Stimulated activated CD4-positive, alpha-beta T cell treated with anti-CD3 and anti-CD28 coated beads, Interleukin-12 subunit alpha, Interleukin-12 subunit beta, amount 100 ng/mL, for 4 hours (primary cell): ENCODE measurements at places on chromosomes 1 and 21.

- no peak for DNase-seq
Observed at GRCh38 chr1:178127482-178128191, 33.7 kb downstream of the RASAL2 start.

DNA sequence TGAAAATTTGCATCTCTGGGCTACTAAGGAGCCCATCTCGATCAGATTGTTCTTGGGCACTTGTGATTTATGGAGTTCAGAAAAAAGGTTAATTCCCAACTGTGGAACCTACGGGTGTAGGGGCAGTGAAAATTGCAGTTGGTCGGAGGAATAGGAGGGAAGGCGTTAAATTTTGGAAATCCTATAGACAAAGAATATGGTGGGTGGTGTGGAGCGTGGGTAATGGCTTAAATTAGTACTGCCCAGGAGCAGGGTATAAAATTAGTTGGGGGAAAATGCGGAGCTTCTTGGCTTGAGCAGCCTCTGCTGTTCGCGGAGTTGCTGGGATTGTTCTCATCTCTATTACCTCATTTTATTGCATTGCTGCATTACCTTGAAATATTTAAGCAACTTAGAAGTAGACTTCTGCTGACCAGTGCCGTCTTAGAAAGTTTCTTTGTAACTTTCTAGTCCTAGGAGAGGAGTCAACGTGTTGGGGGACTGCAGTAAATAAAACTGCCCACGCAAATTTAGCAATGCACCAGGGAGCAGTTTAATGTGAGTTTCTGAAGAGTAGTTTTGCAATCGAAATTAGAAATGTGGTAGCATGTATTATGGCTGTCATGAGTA, 514 bp downstream of the S1PR1 start:
- DNase-seq, result no peak

DNA sequence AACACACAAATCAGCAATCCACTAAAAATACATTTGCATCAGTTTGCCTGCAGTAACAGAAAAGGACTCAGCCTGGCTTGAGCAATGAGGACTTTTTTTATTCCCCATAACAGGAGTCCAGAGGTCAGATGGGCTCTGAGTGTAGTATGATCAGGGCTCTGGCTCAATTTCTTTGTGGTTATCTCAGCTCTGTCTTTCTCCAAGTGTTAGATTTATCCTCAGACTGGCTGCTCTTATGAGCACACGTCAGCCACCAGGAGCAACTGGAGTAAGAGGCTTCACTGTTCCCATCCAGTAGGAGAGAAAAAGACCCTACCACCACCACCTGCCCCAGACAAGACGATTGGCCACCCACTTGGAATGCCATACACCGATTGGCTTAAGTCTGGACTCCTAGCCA, 36.2 kb upstream of the KLHDC7A start:
- no peak for DNase-seq

DNA sequence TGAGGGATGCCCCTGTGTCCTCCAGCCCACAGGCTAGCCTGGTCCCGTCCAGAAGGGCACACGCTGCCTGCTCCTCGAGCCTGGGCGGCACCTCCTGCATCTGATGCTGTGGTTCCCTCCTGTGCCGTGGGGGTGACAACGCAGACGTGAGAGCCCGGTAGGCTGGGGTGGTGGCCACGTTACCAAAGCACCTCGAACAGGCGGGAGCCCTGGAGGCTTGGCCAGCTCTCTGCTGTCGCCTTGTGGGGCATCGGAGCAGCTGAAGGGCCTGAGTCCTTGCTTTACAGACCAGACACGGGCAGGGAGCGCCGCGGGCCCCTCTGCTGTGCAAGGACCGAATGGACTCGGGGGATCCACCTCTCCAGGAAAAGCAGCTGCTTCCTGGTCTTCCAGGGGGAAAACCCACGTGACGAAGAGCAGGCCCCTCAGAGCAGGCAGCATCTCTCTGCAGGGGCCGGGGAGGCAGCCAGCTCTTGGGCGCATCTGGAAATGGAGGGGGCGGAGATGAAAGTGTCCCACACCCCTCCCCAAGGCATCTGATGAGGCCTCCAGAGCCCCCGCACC, 133.3 kb downstream of the NPHP4 start:
- no peak for DNase-seq

- no peak for DNase-seq
Observed at GRCh38 chr1:29963946-29964345, 727.6 kb downstream of the PTPRU start.

DNA sequence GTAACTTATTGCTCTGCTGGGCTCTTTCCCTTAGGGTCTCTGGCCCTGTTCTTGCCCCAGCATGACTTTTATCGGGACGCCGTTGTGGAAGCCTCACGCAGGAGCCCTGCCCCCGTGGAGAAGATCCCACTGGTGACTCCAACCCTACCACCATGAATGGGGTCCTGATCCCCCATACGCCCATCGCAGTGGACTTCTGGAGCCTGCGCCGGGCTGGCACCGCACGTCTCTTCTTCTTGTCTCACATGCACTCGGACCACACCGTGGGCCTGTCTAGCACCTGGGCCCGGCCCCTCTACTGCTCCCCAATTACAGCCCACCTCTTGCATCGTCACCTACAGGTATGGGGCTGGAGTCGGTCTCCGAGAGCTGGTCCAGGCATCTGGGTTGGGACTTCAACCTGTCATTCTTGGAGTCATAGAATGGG, 322 bp downstream of the DCLRE1B start:
- no peak for DNase-seq

DNA sequence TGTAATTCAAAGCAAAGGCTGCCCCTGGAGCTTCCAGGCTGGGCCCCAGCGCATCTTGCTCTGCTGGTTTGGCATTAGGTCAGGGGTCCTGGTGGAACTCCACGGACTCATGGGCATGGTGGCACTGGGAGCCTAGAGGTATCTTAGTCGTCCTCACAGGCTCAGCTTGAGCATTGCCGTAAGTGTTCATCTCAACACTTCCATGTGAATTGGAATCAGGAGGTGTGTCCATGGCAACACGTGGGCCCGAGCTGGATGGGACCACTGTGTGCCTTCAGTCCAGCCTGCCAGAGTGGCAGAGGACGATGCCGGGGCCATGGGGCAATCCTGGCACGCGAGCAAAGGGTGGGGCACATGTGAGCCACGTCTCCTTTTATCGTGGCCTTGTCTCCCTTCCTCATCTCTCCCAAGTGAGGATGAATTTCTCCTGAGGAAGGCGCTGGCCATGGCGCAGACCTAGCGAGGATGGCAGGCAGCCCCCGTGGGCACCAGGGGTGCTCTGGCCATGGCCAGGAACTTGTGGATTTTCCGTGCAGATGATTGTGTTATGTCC, 47.0 kb downstream of the AGPAT3 start:
- no peak for DNase-seq
